ENCODE measurements at places on chromosomes 7 and 10.

GRCh38 chr7:77765481-77765880, 32.8 kb downstream of the TMEM60 start:
- DNase-seq: no peak

DNA sequence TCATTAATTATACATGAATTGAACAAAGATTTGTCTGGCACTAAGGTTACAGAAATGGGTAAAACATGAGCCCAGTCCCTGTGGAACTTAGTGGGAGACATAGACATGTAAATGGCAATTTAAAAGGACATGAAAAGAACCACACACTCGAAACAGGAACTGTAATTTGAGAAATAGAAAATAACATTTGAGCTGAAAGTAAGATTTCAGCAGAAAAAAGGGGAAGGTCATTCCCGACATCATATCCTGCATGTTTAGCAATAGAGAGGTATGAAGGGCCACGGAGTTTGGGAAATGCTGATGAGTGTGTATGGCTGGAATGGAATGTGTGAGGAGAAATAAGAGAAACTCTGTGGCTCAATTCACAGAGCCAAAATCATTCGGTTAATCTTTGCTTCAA, 175.4 kb upstream of the AHR start:
- DNase-seq: no peak

- no peak for DNase-seq
Measured at GRCh38 chr10:74900297-74900696, 73.9 kb downstream of the KAT6B start.

GRCh38 chr10:1121271-1121970, 65.2 kb downstream of the WDR37 start:
- DNase-seq: no peak

DNA sequence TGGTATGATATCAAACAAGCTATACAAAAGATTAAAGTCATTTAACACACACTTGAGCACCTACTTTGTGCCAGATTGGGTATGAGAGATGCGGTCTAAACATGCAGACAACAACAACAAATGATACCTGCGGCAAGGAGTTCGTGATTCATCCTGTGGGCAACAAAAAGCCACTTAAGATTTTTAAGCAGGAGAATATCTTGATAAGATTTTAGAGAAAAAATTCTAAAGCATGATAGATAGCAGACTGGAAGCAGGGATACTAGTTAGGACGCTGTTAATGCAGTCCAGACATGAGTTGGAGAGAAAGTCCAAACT, 1.6 kb upstream of the KBTBD2 start:
- DNase-seq: peak; percentile 37

DNA sequence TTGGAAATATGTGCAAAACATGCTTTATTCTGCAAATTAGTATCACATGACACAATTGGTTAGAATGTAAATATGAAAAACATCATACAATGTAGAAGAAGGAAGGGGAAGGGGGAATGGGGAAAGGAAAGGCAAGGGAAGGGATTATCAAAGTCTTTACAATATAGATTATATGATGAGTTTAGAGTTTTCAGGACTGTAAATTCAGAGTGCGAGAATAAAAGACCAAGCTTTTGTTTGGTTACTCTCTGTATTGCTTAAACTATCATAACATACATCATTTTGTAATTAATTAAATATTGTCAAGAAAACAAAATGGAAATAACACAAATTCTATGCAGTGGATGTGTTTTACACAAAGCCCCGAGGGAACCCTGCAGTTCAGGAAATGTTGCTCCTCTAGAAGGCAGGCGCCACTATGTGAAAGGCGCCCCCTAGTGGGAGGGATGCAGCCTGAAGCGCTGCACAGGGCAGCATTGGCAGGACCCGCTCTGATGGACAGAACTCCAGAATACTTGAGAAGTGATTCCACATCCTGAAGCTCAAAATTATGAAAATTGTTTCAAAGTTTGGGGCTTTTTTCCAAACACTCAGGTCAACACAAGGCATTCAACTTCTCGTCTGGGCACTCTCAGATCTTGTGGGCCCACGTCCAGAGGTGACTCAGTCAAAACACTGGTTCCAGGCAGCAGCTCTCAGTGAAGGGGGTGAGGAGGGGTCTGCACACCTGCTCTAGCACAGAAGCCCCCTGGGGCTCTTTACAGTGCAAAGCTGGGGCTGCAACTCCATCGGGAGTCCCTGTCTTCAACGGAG, 31.6 kb upstream of the TMEM254 start:
- DNase-seq: peak; percentile 55

DNA sequence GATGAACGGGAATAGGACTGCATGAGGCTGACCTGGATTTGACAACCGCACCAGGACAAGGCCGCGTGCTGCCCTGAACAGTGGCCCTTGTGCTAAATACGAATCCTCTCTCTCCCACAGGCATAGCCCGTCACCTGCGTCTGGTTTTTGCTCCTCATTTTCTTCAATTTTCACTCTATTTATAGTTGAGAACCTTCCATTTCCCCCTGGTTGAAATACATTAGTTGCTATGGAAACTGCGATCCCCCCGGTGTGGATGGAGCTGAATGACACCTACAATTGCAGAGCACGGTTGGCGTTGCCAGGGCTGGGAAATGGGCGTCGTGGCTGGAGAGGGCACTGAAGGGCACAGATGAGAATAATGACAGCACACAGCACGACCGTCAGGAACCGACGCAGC, 158.6 kb upstream of the PITRM1 start:
- no peak for DNase-seq

DNA sequence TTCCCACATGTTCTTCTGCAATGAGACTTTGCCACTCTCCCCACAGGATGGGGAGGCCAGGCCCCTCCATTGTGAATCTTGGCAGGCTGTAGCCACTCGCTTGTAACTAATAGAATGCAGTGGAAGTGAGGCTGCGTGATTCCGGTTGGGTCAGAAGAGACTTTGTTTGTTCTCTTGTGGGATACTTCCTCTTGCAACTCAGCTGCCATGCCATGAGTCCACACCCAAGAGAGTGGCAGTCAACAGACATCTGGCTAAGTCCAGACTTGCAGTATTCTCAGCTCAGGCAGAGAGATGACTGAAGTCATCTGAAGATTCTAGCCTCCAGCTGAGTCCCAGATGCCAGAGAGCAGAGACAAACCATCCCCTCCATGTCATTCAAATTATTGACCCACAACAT, 153.4 kb upstream of the GDF10 start:
- no peak for DNase-seq

- DNase-seq: peak; percentile 18
Measured at GRCh38 chr10:12252882-12253546, 57.0 kb downstream of the CDC123 start.

GRCh38 chr7:70189776-70190175, 591.5 kb downstream of the AUTS2 start:
- no peak for DNase-seq

DNA sequence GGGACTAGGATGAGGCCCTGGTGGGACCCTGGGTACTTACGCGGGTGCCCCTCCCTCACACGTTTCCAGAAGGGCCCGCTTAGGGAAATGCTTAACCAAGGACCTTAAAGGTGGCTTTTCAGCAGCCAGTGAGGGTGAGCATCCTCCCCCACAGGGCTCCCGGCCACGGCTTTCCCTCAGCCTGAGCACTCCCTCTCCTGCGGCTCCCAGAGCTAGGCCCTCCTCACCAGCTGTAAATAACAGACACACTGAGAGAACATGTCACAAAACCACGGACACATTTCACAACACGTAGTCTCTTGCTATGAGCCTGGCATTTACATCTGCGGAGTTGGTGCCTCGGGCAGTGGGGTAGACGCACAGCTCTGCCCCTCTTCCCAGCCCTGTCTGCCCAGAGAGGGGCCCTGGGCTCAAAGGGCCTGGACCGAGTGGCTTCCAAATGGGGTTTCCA, 25.2 kb downstream of the GRID1 start:
- no peak for DNase-seq

GRCh38 chr7:157210682-157211081, 72.0 kb downstream of the UBE3C start:
- DNase-seq: no peak

GRCh38 chr10:61280303-61280702, 172.9 kb downstream of the TMEM26 start:
- DNase-seq: peak; percentile 85

GRCh38 chr7:81248420-81248819, 329.6 kb upstream of the SEMA3C start:
- no peak for DNase-seq

GRCh38 chr10:77041636-77042258, 595.9 kb downstream of the KCNMA1 start:
- DNase-seq: peak; percentile 20

GRCh38 chr10:117419921-117420320, 44.7 kb upstream of the PDZD8 start:
- DNase-seq: peak; percentile 19

DNA sequence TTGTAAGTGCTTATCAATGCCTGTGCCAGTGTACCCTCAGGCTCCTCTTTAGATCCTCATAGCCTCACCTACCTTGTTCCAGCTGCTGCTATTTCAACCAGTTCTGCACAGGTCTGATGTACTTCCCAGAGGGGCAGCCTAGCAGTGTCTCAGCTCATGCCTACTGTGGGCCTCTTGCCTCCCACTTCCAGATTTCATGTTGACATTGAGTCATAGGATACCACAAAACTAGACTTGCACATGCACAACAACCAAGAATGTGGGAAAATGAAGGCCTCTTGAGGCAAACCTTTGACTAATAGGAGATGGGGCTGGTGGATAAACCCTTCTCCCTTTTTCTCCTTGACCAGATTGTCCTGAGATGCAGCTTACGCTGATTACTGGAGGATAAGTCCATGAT, 31.0 kb downstream of the PON3 start:
- DNase-seq: no peak

DNA sequence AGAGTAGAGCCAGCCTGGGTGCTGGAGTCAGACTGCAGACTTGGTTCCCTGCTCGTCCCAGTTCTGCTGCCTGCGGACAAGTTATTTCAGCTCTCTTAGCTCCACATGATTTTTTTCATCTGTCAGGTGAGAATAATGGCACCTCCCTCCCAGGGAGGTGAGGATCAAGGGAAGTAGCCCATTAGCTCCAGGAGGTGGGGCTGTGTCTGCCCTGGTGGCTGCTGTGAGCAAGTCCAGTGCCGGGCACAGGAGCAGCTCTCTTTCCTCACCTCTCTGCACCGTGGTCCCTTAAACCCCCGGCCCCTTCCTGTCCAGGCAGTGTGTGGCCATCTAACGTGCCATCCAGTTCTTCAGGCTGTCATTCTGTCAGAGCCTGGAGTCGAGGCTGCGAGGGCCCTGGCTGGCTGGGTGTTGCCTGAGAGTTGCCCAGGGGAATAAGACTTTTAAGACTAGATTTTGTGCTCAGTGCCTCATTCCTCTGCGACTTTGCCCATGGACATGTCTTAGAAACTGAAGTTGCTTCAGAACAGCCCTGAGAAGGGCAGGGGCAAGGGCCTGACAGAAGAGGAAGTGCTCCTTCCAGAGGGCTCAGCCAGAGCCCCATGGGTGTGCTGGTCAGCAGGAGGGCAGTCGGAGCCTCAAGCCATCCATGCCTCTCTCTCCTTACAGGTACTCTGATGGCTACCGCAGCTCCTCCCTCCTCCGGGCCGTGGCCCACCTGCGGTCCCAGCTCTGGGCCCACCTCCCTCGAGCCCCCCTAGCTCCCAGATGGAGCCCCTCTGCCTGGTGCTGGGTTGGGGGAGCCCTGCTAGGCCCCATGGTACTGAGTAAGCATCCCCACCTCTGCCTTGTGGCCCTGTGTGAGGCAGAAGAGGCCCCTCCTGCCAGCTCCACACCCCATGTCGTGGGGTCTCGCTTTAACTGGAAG, 5.0 kb downstream of the ABCB8 start:
- no peak for DNase-seq

- DNase-seq: no peak
Measured at GRCh38 chr7:125396466-125397151, 467.0 kb upstream of the POT1 start.

- no peak for DNase-seq
Measured at GRCh38 chr7:13882051-13882450, 107.4 kb downstream of the ETV1 start.

- DNase-seq: no peak
Measured at GRCh38 chr10:124222318-124222987, 129.1 kb upstream of the CHST15 start.

- no peak for DNase-seq
Measured at GRCh38 chr7:92517631-92518030, 10.7 kb downstream of the PEX1 start.

DNA sequence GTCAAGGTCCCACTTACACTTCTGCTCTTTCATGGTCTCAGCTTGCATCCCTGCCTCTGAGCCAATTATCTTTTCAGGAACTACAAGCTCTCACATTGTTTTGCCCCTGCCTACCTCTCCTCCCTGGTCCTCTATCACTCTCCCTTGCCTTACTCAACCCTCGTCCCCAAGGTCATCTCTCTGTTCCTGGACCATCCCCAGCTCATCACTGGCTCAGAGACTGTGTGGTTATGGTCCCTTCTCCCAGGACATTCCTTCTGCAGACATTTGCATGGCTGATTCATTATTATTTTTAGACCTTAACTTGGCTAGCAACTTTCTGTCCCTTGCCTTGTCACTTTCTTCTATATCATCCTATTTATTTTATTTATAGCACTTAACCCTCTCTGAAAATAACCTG, 17.8 kb upstream of the GPAM start:
- no peak for DNase-seq

DNA sequence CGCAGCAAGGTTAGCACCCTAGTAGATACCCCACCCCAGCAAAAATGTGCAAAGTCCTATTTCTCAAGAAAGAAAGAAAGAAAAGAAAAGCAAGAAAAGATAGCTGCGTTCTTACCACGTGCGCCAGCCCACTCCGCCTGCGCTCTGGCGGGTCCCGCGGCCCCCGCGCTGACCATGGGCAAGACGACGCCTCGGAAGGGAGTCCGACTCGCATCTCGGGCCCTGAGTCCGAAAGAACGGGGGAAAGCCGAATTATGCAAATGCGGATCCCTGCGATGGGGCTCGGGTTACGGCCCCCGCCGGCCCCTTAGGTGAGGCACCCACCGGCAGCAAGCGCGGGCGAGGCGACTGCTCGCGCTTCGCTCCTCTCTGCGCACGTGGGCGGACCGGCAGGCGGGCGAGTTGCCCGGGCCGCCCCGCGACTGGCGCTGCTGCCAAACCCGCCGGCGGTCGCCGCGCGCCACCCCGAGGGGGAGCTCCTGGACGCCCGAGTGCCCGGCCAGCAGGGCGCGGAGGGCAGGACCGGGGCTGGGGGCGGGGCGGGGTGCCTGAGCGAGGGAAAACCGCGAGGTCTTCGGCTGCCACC, 2.4 kb upstream of the EGR2 start:
- DNase-seq: no peak

DNA sequence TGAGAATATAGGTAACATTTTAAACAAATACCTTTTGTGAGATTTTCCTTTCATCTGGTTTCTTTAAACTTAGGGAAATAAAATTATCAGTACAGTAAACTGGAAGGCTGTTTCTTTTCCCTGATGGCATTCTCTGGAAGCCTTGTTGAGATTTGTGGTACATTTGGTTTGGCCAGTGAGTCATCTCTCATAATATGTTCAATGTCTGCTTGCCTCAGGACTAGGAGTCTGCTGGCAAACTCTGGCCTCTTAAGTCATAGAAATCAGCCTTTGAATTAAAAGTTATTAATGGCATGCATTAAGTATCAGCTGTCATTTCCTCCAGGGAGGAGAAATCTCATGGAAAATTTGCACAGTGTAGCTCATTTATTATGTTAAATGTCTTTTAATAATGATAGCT, 316.6 kb upstream of the KIAA1217 start:
- DNase-seq: no peak

All from A172 (cell line).